Psoas muscle (tissue), 8 donors: ENCODE measurements at places on chromosomes 16 and 17. TPM values are rescaled to one million over a fixed set of nuclear protein-coding genes. Genes with fewer than 3 reads are reported as not detected.

GRCh38 chr17:30091771-30092170 is 24.8 kb upstream of the NSRP1 start:
- no peak for DNase-seq

DNA sequence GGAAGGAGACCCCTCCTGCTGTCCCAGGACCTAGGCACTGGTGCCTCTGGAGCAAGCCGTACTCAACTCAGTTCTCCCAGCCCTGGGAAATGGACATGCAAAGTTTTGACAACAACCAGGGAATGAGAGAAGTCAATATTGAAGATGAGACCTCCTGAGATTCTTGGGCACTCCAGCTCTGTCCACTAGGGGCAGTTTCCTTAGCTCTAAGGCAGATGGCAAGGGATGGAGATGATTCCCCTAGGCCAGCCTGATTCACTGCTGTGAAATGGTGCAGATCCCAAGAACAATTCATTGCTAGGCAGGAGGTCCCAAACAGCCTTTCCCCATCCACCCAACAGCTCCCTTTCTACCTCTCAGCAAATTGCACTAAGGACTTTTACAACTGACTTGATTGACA is 20.5 kb upstream of the SDR42E2 start:
- DNase-seq: no peak

- no peak for DNase-seq
Observed at GRCh38 chr16:86324320-86324719, 186.0 kb upstream of the FOXF1 start.

DNA sequence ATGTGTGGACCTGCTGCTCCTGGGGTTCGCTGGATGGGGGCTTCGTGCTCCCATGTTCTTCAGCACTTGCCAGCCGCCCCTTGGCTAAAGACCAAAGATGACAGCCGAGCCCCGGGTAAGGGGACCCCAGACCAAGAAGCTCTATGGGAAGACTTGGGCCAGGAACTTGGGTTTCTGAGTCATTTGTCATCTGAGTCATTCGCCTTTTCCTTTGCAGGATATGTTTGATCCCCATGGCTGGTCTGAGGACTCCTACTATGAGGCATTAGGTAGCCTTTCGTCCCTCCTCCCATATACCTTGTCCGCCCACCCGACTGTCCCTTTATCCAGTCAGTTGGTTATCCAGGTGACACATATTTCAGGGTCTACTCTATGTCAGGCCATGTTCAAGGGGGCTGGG is 17.7 kb upstream of the ITGB4 start:
- no peak for DNase-seq

- DNase-seq: no peak
Observed at GRCh38 chr16:17329391-17329790, 141.4 kb downstream of the XYLT1 start.

DNA sequence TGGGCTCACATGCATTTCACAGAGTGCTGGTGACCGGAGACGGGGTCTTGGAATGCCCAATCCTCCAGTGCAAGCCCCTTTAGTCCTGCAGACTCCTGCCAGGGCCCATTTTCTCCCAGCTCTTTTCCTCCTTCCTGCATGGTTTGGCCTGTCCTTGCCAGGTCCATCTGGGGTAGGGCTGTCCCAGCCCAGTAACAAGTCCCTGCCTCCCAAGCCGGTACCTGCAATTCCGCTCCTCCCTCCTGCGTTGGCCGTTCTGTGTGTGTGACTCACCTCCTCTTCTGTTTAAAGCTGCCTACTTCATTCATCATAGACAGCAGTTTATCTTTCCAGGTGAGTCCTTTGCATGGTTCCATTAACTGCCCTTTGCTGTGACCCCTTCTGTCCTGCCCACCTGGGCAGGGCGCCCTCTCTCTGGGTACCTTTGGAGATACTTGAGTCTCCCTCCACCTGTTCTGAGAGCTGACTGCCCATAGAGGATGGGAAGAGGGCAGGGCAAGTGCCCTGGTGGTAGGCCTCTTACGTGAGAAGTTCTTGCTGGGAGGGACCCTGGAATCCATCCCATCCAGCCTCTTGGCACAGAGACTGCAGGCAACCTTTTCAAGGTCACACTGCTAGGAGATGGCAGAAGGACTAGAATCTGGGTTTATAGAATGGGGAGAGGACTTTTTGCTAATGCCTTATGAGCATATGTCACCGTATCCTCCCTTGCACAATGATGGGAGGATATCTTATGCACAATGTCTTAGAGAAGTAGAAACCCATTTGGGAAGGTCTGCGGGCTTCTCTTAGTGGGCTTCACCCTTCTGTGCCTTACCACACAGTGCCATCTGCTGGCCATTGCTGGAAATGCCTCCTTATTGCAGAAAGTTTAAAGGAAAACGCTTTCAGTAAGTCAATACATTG is 29.7 kb upstream of the LGALS9 start:
- DNase-seq: peak; percentile 81

GRCh38 chr16:57607676-57608461 is 20.6 kb upstream of the ADGRG1 start:
- no peak for DNase-seq

DNA sequence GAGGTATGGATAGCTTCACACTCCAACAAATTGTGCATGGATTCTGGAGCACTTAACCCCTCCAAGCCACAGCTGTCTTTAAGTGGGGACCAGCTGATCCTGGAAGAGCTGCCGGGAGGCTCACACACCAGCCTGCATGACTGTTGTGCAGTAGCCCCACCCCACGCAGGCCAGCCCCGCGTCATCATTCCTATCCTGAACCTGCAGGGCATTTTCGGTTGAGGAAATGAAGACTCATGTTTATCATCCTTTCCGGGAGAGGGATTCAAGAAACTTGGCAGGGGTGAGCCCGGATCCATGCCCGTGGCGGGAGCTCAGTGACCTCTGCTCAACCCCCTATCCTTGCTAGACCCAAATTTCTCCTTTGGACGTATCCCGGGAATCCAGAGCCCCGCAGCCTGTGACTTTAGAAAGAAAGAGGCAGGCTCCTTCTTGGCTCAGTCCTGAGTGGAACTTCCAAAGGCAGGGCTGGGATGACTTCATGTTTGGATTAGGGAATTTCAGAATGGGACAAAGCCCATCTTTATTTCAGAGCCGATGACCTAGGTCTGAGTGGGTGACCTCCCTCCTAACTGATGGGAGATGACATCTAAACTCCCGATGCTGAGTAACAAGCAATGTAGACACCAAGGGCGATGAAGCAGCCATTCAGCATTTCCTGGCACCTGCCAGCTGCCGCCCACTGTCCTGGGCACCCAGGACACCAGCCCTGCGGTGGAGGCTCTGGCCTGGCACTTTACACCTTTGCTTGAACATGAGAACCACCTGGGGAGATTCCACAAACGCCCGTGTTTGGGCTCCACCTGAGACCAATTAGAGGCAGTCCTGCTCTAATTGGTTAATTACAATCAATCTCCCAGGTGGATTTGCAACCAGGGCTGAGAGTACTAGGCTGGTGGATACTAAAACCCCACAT is 43.3 kb upstream of the CMIP start:
- peak; percentile 23 for DNase-seq

DNA sequence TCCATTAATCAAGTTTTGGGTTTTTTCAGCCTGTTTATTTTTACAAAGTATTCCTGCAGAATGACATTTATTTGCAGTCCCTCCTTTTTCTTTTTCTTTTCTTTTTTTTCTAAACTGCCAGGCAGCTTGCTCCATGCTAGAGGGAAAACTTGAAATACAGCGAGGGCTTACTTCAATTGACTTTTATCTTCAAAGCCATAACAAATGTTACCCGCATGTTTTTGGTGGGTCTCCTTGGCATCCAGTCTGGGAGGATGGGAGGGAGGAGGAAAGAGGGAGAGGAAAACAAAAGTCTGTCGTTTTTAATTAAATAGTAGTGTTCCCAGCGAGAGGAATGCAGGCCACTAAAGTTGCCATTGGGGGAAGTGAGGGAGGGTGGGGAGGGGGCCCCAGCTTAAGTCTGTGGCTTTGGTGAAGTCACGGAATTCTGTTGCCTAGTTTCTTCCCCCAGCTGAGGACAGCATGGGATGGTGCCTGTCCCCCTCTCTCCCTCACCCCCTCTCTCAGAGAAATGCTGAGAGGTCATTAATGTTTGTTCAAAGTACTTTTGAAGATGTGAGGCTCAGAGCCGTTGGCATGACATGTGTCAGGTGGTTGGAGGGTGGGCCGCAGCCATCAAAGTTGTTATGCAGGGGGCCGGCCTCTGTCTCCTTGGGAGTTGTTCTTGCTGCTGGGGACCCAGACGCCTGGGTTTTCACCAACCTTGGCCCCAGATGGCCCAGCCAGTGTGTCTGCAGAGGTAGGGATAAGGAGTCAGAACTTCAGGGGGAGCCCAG is 2.9 kb downstream of the NKD1 start:
- no peak for DNase-seq

DNA sequence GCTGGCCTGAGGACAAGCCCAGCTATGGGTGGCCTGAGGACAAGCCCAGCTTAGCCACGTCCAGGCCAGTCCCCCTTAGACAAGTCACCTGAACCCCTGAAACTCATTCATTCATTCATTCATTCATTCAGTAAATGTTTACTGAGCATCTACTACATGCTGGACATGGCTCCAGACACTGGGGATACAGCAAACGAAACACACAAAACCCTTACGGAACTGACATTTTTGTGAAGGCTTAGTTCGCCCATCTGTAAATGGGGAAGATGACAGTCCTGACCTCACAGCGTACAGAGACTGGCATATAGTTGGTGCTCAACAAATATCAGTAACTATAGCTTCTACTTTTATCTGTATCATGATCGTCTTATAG is 37.5 kb downstream of the PPL start:
- no peak for DNase-seq

- DNase-seq: peak; percentile 99
Observed at GRCh38 chr16:85321509-85322271, 209.4 kb upstream of the CIBAR2 start.

DNA sequence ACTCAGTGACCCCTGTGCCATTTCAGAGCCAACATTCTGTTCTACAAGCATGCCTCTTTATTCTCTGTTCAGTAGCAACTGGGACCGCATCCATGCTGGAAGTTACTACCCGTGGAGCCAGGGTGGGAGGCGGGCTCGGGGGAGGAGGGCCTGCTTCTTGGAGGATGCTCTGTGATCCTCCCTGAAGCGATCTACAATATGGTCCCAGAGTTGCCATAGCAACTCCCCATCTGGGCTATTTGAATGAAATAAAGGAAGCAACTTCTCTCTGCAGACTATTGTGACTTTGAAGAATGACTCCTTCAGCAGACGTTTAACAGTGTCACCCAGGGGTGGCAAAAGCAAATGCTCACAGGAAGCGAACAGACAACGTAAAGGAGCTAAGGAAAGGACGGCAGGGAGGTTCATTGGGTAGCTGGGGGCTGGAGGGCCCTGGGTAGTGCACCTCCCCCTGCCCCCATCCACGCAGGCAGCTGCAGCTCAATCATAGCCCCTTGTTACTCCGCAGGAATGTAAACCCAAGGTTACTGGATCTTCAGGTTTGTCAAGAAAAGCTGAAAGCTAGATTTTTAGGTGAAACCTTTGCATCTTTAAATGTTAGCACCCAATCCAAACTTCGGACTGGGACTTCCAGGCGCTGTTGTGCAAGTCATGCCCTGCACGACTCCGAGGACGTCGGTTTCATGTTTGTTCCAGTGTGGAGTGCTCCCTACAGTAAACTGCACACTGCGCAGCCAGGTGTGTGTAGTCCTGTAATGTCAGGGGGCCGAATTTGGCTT is 51.1 kb upstream of the MEAK7 start:
- no peak for DNase-seq

- no peak for DNase-seq
Observed at GRCh38 chr16:86619239-86619794, 41.0 kb downstream of the FOXL1 start.

DNA sequence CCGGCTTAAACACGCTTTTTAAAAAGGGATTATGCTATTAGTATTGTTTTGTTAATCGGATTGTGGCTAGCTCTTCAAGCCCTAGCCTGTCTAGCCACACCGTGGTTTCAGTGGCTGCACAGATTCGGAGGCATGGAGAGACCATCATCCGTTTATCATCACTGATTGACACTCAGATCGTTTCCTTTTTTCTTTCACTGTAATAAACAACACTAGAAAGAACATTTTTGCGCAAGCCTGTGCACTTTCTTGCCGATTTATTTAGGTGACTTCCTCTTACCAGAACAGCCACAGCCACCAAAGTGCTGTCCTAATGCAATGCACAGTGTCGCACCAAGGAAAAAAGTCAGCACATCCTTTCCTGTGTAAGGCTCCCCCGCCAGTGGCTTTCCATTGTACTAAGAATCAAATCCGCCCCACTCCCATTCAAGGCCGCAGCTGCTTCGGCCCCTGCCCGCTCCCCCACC is 78.2 kb downstream of the CRISPLD2 start:
- DNase-seq: no peak

- peak; percentile 82 for DNase-seq
Observed at GRCh38 chr16:47565454-47565853, 104.3 kb downstream of the PHKB start.

DNA sequence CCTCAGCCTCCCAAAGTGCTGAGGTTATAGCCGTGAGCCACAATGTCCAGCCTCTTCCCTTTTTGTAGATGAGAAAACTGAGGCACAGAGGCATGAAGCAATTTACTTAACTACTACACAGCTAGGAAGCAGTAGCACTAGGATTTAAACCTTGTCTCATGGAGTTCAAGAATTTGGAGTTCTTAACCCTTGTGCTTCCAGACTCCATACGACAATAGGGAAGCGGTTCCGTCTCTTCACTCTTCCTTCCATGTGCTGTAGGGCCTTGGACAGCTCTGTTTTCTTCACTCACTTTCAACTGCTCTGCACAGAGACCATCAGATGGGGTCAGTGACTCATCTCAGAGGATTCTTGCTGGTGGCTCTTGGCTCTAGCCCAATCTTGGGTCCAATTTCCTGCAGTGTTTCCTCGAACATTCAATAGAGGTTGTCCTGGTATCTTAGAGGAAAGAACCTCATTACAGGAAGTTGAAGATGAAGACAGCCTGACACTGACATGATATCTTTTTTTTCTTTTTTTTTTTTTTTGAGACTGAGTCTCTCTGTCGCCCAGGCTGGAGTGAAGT is 19.3 kb downstream of the ITGAL start:
- no peak for DNase-seq

GRCh38 chr17:19368229-19368628 is 5.7 kb upstream of the B9D1 start:
- DNase-seq: no peak

GRCh38 chr16:85425074-85425662 is 188.0 kb upstream of the GSE1 start:
- no peak for DNase-seq

- no peak for DNase-seq
Observed at GRCh38 chr16:66553223-66553622, 847 bp downstream of the CKLF start.

Gene GRAPL
- 1.5 TPM for total RNA-seq

Gene UTS2R
- not detected for total RNA-seq

Gene NDRG4
- total RNA-seq: 1.7 TPM

Gene SLFN12
- total RNA-seq: 1.3 TPM

Gene AURKB
- total RNA-seq: not detected
